ENCODE measurements at places on chromosomes 3 and 15.
A peak's percentile ranks its signal among the peaks of the same experiment; 100 is the strongest.

DNA sequence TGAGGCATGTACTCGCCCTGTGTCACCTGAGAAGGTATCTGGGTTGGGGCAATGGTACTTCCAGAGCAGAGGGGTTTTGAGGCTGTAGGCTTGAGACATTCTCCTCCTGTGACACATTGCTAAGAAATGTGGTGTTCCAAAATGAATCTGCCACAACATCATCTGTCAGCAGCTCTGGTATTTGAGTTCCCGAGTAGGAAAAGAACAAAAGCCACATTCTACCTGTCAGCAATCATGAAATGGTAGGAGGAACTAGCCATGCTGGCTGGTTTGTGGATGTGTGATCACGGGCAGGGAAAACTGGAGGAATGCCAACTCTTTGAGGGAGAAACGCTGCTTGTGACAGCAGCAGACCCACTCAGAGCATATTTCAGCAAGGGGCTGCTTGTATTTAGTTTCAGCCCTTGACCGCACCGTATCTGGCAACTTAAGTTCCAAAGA lies 579.4 kb upstream of the TBL1XR1 start:
- DNase-seq: no peak

- DNase-seq: no peak
Observed at GRCh38 chr3:73719861-73720260, 95.1 kb upstream of the PDZRN3 start.

GRCh38 chr15:99981839-99982658 lies 248.8 kb upstream of the LYSMD4 start:
- DNase-seq: no peak

DNA sequence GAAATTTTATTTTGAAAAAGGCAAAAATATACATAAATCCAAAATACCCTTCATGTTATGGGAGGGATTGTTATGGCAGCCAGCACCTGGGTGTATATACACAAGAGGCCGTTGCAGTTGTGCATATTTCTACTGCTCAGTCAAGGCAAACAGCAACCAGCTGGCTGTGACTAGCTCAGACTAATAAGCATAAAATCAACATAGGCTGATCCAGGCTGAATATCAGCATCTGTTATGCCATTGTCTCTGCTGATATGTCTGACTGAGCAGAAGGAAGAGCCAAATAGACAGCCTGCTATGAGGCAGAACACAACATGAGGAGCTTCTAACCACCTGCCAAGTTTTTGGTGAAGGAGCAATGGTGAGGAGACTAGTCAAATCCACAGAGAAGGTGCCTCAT lies 457.5 kb upstream of the ALCAM start:
- no peak for DNase-seq

DNA sequence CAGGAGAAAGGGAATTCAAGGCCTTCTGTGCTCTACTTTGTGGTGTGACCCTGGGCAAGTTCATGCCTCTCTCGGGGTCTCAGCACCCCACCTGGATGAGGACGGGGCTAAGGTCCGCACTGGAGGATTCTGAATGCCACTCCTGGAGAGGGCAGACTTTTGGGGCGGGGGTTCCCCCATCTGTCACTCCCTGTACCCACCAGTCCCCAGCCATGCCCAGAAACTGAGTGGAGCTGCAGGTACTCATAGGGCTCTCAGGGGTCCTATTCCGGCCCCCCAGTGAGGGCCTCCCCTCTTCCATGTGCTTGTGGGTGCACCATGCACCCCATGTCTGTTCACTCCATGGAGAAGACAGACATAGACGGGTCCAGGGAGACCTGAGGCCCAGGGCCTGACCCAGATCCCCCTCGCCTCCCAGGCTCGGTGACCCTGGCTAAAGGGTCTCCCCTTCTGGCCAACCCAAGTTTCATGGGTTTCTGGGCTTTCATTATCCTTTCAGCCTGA lies 26.0 kb downstream of the ACSBG1 start:
- no peak for DNase-seq

- no peak for DNase-seq
Observed at GRCh38 chr15:75796321-75796720, 46.9 kb upstream of the UBE2Q2 start.

GRCh38 chr3:122857019-122857418 lies 62.1 kb downstream of the SLC49A4 start:
- DNase-seq: peak; percentile 15

DNA sequence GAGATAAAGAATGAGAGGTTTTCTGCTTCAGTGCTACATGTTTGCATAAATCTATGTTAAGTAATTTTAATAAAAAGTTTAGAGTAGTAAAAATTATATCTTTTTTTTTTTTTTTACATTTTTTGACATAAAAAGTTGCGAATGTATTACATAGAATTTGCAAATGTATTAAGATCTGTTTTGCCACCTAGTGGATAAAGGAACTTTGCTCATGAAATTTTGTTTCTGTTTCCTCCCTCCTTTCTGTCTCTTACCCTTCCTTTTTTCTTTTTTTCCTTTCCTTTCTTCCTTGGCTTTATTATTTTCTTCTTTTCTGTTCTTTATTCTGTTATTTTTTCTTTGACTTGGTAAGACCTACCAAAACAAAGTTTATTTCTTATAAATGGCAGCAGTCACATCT lies 58.5 kb upstream of the UTS2B start:
- no peak for DNase-seq

GRCh38 chr15:59200560-59200959 lies 6.1 kb upstream of the LDHAL6B start:
- no peak for DNase-seq

GRCh38 chr3:132256989-132257388 lies 60.2 kb upstream of the ACP3 start:
- no peak for DNase-seq

DNA sequence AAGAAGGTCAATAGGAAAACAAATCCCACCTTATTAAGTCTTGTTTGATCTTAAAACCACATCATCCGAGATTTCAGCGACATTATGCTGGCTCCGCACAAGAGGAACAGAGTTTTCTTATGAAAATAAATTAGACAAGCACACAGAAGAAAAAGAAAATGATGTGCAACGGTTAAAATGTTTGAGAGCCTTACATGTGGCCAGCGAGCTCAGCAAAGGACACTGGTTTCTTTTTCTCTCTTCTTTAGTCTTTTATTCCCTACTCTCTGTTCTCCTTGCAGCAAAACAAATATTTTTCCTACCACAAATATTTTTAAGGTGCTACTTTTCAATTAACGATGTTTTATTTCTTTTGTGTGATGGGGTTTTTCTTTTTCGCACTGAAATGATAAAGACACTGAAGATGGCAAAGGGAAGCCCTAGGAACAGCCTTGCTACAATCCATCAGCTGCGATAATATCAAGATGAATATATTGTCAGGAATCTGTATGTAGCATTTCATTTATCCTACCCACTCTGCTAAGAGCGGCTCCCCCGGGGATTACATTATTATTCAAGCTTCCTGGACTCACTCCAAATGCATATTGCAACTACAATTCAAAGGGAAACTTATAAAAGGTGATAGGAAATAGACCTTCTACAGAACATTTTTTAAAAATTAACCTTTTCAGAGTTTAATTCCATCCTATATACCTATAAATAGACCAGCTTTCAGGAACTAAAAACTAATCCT lies 72.9 kb downstream of the ANXA2 start:
- no peak for DNase-seq

- no peak for DNase-seq
Observed at GRCh38 chr3:177468331-177468730, 271.0 kb upstream of the TBL1XR1 start.

- no peak for DNase-seq
Observed at GRCh38 chr3:1139071-1139470, 46.2 kb downstream of the CNTN6 start.

- no peak for DNase-seq
Observed at GRCh38 chr15:98684436-98684835, 36.1 kb downstream of the IGF1R start.

DNA sequence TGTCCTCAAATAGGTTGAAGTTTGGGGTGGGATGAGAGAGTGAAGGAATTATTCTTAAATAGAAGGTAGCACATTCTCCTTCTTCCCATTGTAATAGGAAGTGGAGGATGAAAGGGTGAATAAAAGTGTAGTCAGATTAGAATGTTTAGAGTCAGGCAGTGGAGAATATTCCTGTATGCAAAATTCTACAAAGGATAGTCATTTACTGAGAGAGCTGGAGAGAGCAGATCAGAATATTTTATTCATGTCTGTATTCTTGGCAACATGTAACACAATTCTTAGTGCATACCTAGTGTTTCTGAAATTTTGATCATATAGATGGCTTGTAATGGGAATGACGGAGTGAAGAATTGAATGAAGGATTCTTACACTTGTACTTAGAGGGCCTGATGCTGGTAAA lies 139.1 kb downstream of the LSAMP start:
- DNase-seq: no peak

- no peak for DNase-seq
Observed at GRCh38 chr3:196629228-196629627, 10.3 kb upstream of the NRROS start.

- DNase-seq: no peak
Observed at GRCh38 chr3:110530902-110531301, 540.7 kb upstream of the NECTIN3 start.

DNA sequence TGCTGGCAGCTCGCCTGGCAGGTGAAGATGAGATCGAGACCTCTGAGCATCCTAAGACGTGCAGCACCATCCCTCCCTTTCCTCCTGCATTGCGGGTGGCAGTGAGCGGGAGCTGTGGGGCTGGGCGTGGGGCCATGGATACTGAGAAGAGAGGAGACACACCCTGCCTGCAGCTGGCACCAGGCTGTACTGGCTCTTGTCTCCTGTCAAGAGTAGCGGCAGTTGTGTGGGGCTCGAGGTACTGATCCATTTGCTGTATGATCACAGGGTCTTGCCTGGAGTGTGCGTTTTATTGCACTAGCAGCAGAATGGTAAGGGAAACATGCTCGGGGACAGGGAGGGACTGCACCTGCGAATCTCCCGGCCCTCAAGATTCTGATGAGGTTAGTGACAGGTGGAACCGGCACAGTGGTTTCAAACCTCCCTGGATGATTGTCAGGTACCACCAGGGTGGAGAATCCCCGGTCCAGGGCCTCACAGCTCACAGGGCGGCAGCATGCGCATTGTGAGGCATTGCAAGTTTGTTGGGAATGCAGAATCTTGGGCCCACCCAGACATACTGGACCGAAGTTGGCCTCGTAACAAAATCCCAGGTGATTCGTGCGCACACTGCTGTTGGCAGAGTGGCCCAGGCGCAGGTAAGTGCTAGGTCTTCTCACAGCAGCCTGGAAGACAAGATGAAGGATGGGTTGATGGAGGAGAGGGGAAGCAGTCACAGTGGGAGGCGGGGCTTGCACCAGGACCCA lies 14.1 kb downstream of the SYNM start:
- DNase-seq: no peak

- no peak for DNase-seq
Observed at GRCh38 chr3:168859143-168859542, 763.4 kb upstream of the GOLIM4 start.

GRCh38 chr3:59772416-59773408 lies 722.9 kb upstream of the CFAP20DC start:
- DNase-seq: no peak

DNA sequence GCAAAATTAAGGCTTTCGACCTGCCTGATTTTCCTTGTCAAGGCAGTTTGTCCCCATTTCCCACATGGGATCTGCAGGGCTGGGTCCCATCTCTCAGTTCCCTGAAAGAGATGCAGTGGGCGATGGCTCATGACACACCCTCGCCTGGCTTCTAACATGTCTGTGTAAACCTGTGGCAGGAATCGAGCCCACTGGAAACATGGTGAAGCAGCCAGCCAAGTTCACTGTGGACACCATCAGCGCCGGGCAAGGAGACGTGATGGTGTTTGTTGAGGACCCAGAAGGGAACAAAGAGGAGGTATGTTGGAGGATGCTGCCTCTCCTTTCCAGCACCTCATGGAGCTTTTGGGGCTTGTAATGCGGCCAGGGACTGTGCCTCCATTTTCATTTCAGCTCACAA lies 86.4 kb downstream of the FLNB start:
- no peak for DNase-seq

GRCh38 chr3:17967953-17968607 lies 225.6 kb upstream of the TBC1D5 start:
- DNase-seq: no peak

DNA sequence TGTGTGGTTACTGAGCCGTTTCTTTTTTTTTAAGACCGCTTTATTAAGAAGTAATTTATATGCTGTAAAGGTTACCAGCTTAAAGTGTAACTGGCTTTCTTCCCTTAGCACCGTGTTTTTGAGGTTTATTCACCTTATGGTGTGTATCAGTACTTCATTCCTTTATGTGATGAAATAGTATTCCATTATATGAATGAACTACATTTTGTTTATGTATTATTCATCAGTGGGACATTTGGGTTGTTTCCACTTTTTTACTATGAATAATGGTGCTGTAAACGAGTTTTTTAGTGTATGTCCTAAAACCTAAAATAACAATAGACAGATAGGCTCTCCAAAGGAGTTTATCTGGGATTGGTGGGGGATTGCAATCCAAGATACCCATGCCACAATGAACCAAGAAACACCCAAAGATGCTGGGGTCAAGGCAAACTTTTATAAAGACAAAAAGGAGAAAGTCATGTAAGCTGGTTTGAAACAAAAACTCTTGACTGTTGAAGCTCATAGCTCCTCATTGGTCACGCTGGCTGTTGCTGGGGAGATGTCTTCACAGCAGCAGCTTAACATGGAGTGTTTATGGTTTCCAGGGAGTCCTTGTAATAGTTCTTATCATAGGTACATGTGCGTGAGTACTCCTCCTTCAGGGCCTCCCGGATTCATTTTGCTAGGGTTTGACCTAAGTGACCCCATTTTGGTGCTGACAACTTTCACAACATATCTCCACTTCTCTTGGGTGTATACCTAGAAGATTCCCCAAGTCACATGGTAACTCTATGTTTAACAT lies 16.0 kb downstream of the TM2D3 start:
- no peak for DNase-seq

DNA sequence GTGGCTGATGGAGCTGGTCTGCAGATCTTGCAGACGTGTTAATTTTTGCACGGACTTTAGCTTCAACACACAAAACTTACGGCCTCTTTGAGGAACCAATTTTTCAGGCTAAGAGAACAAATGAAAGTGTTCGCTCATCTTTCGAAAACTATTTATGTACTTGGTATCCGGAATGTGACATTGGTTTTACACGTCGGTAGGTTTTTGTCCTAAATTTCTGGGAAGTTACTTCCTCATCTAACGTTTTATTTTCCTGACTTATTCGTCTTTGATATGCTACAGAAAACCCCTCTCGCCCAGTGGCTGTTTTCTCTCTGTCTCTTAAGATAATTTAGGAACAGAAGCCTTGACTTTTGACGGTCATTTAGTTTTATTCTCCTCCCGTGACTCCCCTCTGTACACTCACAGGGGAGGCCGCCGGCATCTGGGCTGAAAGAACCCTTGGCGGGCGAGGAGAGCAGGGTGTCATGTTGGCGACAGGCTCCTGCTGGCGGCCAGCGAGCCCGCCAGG lies 834 bp upstream of the GREM1 start:
- DNase-seq: peak; percentile 57

Data from GM13977 (cell line).